ENCODE measurements at places on chromosomes 6 and 20. TPM values are rescaled to one million over a fixed set of nuclear protein-coding genes. Genes with fewer than 3 reads are reported as not detected.
A peak's percentile ranks its signal among the peaks of the same experiment; 100 is the strongest.

DNA sequence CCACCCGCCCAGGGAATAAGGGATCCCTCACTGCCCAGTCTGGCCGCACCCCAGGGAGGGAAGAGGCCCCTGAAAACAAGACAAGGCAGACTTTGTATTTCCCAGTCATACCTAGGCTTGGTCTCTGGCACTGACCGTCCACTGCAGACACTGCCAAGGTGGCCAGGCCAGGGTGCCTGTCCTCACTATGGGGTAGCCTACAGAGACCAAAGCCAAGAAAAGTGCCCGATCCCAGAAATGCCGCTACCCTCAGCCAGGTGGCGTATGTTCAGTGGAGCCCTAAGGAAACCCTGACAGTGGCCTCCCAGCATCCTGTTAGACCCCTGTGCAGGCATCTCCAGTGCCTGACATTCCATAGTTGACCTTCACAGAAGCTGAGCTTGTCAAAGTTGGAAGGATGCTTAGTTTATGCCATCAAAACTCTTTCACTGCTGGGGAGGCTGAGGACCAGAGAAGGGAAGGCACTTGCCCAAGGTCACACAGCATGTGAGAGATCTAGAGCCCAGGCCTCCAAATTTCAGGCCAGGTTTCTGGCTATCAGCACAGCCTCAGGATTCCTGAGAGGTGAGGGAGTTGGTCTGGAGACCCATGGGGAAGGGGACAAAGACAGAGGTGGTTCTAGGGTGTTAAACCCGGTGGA is 2.5 kb downstream of the SCRT2 start:
- DNase-seq, result no peak

DNA sequence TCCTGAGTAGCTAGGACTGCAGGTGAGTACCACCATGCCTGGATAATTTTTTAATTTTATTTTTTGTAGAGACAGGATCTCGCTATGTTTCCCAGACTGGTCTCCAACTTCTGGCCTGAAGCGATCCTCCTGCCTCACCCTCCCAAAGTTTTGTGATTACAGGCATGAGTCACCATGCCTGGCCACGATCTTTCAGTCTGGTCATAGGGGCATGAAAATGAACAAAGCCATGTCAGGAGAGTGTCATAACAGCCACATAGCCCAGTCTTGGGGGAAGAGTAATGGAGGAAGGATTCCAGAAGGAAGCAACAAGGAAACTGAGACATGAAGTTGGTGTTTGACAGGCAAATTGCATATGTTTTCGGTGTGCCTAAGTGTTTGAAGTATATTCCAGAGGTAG is 17.0 kb upstream of the SNX3 start:
- DNase-seq, result no peak

GRCh38 chr20:15265581-15266309 is 928.3 kb upstream of the FLRT3 start:
- DNase-seq, result no peak

DZANK1 gene
- total RNA-seq, result 1.2 TPM

FAM110A gene
- total RNA-seq, result 8.8 TPM

GRCh38 chr20:64064145-64064698 is 1.2 kb downstream of the TCEA2 start:
- DNase-seq, result peak; percentile 63

MROH8 gene
- total RNA-seq, result 4.0 TPM

BPIFB4 gene
- total RNA-seq, result not detected

All from LHCN-M2 (cell line).